Activated CD4-positive, CD25-positive, alpha-beta regulatory T cell treated with anti-CD3 and anti-CD28 coated beads, Interleukin-2, amount 50 U/mL, for 16 hours (primary cell): ENCODE measurements at places on chromosomes 12 and 14.
A peak's percentile ranks its signal among the peaks of the same experiment; 100 is the strongest.

- no peak for DNase-seq
Measured at GRCh38 chr14:22535126-22535525, 53.9 kb downstream of the DAD1 start.

- DNase-seq, result no peak
Measured at GRCh38 chr12:94813314-94813713, 163.0 kb upstream of the TMCC3 start.

GRCh38 chr14:73712540-73713180, 1.5 kb downstream of the PNMA1 start:
- DNase-seq, result no peak

- no peak for DNase-seq
Measured at GRCh38 chr12:9227950-9228349, 19.8 kb upstream of the PZP start.

DNA sequence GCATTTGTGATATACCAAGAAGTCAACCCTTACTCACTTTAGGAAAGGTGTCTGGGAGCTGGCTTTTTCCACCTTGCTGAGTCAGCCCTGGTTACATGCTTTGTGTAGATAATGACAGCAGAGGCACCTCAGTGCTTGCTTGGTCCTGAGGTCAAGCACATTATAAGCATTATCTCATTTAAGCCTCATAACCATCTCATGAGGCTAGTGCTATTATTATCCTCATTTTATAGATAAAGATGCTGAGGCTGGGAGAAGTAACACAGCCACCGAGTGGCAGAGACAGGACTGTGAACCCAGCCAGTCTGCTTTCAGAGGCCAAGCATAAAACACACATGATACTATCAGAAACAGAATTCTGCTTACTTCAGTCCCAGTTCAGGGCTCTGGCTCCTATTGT, 29.4 kb downstream of the MAX start:
- DNase-seq, result no peak

- DNase-seq, result peak; percentile 36
Measured at GRCh38 chr14:31937730-31938346, 139.3 kb upstream of the ARHGAP5 start.

DNA sequence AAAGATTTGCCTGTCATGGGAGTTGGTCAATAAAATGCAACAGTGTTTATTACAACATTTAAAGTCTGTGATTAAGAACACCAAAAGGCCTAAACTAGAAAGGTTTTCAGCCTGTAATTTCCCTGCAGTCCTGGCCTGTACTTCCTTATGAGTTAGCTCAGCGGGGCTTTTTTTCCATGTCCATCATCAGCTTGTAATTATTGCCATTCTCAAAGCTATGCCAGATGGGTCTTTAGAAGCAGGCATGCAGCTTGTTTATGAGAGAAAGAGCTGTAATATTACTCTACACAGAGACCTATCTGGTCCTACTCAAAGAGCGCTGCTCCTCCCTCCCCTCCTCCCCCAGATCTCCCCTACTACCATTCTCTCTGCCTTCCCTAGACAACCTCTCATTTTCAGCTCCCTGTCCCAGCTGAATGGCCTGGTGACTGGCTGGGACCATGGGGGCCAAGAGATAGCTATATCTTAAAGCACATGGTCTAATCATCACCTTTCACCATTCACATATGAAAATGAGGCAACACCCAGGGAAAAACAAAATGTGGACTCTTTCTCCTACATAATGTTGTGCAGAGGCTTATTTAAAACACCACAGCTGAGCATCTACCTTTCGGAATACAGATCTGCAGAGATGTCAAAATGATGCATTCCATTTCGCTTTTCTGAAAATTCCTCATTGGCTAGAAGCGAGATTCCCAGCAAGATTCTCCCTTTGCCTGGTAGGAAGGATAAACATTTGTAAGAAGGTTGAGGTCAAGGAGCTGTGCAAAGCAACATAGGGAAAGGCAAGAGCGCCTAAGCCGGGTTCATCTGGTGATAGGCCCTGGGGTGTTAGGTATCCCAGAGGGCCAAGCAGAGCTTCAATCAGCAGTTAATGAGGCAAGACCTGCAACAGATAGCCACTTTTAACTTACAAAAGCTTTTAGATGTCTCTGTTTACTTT, 209.7 kb upstream of the CDKN3 start:
- DNase-seq, result no peak

GRCh38 chr14:100532906-100533655, 54.1 kb downstream of the BEGAIN start:
- no peak for DNase-seq

- DNase-seq, result peak; percentile 41
Measured at GRCh38 chr14:23559010-23559925, 3.2 kb downstream of the THTPA start.

- peak; percentile 31 for DNase-seq
Measured at GRCh38 chr12:11765817-11766794, 116.6 kb downstream of the ETV6 start.

- DNase-seq, result no peak
Measured at GRCh38 chr12:5022025-5022424, 21.7 kb upstream of the KCNA5 start.

GRCh38 chr12:5187136-5187535, 143.5 kb downstream of the KCNA5 start:
- no peak for DNase-seq
